NCI-H524 (cell line): ENCODE measurements at places on chromosomes 4 and X.
A peak's percentile ranks its signal among the peaks of the same experiment; 100 is the strongest.

- no peak for DNase-seq
These were observed 678.8 kb upstream of the NR3C2 start for GRCh38 chr4:149121023-149121404.

GRCh38 chr4:74081035-74081434 lies 18.0 kb downstream of the CXCL2 start:
- DNase-seq, result no peak

DNA sequence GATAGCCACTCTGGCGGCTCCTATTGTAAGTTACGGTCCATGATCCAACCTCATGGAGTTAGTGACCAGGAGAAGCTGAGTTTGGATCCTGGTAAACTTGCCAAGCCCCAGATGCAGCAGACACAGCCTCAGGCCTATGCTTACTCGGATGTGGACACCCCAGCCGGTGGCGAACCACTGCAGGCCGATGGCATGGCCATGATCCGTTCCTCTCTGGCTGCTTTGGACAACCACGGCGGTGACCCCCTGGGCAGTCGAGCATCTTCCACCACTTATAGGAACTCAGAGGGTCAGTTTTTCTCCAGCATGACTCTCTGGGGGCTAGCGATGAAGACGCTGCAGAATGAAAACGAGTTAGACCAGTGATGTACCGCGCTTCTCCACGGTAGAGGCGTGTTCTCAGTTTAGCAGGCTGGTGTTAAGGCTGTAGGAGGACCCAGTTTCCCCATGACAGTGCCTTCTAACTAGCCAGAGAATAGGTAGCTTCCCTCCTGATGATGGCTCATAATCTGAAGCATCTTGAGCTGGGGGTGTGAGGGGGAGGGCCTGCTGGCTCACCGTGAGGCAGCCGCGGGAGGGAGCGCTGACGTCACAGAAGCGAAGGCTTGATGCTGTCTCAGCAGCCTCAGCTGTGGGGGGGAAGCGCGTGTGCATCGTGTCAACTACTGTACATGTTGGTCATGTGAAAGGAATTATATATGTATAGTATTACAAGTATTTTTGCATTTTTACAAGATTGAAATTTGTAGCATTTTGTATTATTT lies 31.1 kb downstream of the ZBTB49 start:
- no peak for DNase-seq

GRCh38 chr4:6226506-6226905 lies 26.2 kb upstream of the JAKMIP1 start:
- DNase-seq, result no peak

DNA sequence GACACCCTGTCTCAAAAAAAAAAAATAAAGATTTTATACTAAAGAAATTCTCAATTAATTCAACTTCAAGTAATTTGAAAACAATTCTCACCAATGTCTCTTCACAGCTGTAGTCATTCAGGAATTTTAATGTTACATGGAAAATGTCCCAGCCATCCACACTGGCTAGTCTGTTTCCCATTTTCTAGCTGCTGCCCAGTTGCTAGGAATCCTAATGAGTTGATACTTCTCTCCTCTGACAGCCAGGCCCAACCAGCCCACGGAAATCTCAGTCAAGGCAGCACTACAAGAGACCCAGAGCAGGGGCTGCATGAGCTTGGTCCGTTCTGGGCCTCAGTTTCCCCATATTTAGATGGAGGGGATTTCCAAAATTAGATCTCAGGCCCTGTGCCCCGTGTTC lies 59.1 kb downstream of the CASP3 start:
- no peak for DNase-seq

DNA sequence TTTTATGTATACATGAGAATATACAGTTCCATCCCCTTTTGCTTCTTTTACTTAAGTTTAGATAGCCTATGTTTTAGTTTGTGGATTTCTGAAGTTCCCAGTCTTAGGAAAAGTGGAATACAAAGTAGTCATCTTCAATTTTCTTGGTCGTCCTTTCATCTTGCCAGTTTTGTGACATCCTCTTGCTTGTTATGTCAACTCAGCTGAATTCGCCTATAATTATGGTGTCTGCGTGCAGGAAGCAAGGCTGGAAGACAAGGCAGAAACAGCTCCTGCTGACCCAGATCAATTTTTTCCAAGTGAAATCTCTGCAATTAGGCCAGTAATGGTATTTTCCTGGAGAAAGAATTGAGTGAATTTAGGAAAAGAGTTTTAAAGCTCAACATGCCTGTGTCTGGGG lies 28.1 kb upstream of the NYX start:
- DNase-seq, result no peak

GRCh38 chr4:188078116-188078515 lies 31.3 kb downstream of the TRIML2 start:
- DNase-seq, result no peak

DNA sequence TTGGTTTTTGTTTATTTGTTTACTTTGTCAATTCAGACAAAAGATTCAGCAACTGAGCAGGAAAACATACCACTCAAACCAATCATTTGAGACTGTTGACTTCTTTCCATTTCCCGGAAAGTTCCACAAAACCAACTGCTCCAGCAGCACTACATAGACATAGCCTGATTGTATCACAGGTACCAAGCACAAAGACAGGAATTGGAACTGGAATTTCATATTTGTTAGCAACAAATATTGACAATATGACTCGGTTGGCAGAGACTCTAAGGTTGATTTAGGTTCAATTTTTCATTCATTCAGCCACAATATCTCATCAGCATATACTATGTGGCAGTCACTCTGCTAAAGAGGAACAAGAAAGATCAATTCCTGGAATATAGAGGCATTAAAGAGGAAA lies 364.0 kb downstream of the ZIC3 start:
- DNase-seq, result no peak

DNA sequence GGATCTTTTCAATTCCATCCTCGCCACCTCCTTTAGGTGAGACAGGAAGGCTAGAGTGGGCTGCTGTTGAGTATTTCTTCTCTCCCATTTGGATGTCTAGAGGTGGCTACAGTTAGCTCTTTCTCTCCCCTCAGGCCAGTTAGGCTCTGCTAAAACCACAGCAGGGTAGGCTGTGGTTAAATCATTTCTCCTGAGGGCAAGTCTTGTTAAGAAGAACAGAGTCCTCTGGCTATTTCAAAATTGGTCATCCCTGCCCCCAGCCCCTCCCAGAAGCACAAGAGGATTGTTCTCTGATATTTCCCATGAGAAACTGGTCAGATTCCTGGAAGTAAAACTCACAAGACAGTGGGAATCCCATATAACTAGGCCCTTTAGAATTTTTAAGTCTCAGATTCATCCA lies 1359.5 kb downstream of the TECRL start:
- no peak for DNase-seq

DNA sequence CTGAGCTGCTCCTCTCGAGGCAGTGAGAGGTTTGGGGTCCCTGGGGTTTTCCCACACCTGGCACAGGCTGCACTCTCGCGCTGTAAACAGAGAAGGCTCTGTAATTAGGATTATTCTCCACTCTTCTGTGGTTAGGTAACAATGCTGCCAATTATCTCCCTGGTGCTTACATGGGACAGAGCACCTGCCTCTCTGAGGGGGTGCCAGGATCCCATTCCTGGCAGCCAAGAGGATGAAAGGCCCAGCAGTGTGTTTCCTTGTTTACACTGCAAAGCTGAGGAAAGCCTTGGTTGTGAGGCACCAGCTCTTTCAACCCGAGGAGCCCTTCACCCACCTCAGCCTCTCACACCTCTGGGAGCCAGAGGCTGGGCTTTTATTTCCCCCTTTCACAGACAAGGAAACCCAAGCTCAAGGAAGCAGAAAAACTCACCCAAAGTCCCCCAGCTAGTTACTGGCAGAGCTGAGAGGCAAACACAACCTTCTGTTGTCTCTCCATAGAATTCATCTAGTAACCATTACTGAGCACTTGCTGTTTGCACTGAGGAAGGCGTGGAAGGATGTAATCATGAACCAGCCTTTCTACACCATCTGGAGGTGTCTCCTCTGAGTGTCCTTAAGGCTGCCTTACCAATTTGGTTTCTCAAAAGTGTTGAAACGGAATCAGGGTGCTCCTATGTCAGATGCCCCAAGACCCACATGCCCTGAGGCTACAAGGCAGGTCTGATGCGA lies 39.7 kb upstream of the PROM1 start:
- DNase-seq, result peak; percentile 75

DNA sequence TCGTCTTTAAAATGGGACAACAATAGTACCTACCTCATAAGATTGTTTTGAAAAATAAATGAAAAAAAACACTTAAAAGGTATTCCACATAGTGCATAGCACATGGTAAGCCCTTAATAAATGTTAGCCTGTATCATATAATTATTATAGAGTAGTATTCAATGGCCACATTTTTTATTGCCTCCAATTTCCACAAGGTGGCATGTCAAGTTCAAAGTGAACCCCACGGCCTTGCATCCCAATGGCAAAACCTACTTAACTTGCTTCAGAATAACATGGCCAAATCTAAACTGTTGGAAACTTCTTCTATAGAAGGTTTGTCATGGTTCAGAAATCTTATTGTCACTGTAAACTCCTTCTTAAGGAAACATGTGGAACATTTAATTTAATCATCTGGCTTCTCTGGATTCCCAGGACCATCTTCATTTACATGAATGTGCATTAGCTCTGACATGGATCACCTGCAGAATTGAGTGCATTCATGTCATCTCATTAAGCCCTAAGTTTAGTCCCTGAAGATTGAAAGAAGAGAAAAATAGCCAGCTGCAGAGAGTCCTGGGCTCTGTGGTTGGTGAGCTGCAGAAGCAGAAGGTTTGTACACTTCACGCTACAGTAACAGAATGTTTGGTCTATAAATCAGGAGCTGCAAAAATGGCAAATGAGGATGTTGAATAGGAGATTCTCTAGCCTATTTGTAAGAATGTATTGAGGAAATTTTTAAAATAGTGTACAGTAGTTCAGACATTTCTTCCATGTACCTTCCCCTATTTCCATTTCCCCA lies 61.0 kb downstream of the ANXA3 start:
- DNase-seq, result peak; percentile 38

DNA sequence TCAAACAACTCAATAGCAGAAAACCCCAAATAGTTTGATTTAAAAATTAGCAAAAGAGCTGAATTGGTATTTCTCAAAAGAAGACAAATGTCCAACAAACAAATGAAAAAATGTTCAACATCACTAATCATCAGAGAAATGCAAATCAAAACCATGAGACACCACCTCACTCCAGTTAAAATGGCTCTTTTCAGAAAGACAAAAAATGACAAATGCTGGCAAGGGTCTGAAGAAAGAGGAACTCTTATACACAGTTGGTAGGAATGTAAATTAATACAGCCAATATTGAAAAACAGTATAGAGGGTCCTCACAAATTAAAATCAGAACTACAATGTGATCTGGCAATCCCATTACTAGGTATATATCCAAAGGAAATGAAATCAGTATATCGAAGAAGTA lies 70.4 kb downstream of the FBXL5 start:
- DNase-seq, result no peak

GRCh38 chr4:87005369-87005689 lies 70.5 kb downstream of the AFF1 start:
- DNase-seq, result no peak

DNA sequence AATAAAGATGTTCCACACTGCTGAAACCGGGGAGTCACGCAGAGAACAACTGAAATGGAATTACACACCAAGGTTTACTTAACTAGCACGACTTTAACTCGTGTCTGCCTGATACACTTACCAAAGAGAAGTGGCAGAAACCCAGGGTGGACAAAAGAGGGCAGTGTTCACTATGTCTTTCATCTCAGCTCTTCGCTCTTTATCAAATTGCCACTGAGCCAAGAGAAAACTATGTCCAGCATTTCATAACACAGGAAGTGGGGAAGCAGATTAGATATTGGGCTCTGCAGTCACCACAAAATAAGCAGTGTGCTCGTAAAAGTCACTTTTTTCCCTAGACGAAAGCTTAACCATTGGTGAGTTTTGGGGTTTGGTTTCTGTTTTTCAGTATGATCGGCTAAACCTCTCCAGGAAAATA lies 155.7 kb downstream of the CHIC2 start:
- no peak for DNase-seq

DNA sequence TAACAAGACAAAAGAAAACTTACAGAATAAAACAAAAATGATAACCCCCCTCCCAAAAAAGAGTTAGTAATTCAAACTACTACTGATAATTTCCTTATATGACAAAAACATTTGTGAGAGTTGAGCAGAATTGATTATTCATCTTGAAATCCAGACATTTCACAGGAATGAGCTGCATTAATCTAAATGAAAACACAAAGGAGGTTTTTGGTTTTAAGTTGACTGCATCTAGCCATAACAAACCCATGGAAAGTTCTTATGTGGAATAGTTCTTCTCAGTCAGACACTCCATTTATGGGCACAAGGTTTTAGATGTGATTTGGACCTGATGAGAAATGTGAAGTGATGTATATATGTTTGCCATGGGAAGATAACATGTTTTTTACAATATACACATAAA lies 95.4 kb downstream of the VCX2 start:
- DNase-seq, result no peak
